ENCODE measurements at places on chromosomes 6 and 20.

DNA sequence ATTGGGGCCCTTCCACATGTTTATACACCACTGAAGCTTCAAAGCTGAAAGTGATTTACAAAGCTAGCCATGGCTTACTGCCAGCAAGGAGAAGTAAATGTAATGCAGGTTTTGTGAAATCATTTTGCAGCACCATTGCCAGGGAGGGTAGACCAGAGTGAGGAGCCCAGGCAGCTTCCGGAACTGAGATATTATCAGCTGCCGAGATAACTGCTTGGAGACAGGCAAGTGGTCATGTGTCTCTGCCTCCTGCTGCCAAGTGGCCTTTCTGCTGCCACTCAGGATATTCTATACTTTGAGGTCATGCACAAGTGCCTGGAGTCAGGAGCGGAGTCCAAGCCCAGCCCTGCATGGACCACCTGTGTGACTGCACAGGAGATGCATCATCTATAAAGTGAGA, 160.2 kb downstream of the SYNDIG1 start:
- DNase-seq, result no peak

DNA sequence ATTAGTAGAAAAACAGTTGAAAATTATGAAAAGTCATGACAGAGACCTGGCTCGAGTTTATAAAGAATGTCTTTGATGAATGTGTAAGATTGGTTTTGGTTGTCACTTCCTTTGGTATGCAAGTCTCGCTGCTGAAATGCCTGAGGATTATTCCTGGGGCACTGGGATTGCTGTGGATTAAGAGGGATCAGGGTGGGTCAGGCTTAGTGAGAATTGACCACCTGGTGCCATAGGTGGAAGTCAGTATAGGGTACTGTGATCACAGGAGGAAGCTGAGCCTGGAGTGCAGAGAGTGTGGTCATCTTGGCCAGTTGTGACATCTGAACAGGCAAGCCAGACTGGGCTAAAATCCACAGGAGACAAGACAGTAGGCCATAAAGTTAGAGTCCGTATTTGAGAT, 34.9 kb downstream of the CEP43 start:
- DNase-seq, result no peak

GRCh38 chr6:118725944-118726343, 74.6 kb upstream of the CEP85L start:
- DNase-seq, result peak; percentile 44

GRCh38 chr6:29925321-29925720, 17.0 kb upstream of the HLA-A start:
- DNase-seq, result no peak

DNA sequence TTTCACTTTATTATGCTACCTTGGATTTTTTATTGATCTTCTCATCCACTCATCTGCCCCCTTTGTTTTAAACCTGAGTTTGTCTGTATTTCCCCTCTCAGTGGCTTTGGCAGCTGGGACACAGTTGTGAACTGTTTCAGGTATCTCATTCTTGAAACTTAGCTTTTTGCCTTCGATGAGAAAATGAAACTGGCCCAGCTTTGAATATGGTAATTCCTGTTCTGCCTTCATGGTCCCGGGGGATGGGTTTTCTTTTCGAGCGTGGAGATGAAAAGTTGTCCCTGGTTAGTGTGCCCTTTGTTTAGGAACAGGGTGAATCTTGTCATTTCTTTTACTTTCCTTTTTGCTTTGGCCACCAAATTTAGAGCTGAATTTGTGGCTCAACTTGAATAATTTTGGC, 25.6 kb downstream of the DHX35 start:
- DNase-seq, result no peak

GRCh38 chr6:15474196-15474595, 188.6 kb downstream of the DTNBP1 start:
- no peak for DNase-seq

GRCh38 chr20:22217712-22218352, 366.5 kb downstream of the FOXA2 start:
- DNase-seq, result no peak

GRCh38 chr6:49556429-49556837, 6.0 kb downstream of the C6orf141 start:
- DNase-seq, result no peak

- DNase-seq, result no peak
Measured at GRCh38 chr6:25336996-25337395, 57.8 kb downstream of the CARMIL1 start.

- DNase-seq, result no peak
Measured at GRCh38 chr6:125153391-125154117, at the start of gene TPD52L1. Gene TPD52L1 (plus strand): TSS chr6:125153773. CDS start chr6:125153952, 179 bp downstream.

DNA sequence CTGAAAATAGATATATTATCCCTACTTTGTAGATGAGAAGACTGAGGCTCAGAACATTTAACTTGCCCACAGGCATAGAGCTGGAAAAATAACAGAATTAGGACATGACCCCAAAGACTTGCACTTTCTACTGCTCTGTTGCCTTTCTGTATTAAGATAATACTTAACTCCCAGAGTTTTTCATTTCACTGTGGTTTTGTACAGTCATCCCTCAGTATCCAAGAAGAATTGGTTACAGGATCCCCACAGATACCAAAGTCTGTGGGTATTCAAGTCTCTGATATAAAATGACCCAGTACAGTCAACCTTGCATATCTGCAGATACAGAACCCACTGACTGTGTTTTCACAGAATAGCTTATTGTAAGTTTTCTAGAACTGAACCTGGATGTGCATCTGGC, 16.8 kb downstream of the MRS2 start:
- no peak for DNase-seq

DNA sequence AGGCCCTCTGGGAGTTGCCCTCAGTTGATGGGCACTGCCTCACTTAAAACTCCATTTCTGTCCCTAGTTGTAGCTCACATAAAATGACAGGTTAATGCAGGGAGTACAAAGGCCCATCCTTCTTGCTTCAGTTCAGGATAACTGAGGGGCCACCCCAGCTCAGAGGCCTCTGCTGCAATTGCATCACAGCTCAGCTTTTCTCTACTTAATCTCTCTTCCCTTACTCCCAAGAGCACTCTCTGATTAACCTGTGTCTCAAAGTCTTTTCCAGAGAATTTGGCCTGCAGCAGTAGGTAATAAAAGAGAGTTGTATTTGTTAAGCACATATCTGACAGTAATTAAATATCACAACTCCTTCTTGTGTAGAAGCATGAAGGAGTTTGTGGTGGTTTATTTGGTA, 40.9 kb upstream of the FLRT3 start:
- DNase-seq, result no peak

DNA sequence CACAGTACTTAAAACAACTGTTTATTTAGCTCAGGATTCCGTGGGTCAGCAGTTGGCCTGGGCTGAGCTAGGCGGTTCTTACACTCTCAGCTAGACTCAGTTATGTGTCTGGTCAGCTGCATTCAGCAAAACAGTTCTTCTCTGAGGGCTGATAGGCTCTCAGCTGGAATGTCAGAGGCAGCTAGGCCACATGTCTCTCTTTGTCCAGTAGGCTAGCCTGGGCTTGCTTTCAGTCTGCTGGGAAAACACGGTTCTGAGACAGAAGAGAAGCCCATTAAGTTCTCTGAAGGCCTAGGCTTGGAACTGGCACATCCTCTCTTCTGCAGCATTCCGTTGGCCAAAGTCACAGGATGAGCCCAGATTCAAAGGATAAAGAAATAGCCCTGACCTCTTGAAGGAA, 65.6 kb downstream of the TULP4 start:
- DNase-seq, result no peak

GRCh38 chr20:40786336-40786735, 97.3 kb upstream of the MAFB start:
- no peak for DNase-seq

GRCh38 chr6:35084511-35085203, 56.5 kb downstream of the TCP11 start:
- no peak for DNase-seq

GRCh38 chr20:7497985-7498384, 442.3 kb downstream of the HAO1 start:
- no peak for DNase-seq

DNA sequence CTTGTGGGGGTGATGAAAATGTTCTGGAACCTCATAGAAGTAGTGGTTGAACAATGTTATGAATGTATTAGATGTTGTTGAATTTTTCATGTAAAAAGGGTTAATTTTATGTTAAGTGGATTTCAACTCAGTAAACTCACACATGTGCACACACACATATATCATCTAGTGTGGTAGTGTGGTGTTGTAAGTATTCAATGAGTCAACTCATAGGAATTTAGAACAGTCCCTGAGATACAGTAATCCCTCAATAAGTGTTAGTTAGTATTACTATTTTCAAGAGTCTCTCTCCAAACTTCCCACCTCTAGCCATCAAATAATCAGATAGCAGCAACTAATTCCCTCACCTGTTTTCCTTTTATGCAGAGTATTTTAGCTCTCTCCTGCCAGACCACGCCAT, 563.1 kb upstream of the JARID2 start:
- no peak for DNase-seq

DNA sequence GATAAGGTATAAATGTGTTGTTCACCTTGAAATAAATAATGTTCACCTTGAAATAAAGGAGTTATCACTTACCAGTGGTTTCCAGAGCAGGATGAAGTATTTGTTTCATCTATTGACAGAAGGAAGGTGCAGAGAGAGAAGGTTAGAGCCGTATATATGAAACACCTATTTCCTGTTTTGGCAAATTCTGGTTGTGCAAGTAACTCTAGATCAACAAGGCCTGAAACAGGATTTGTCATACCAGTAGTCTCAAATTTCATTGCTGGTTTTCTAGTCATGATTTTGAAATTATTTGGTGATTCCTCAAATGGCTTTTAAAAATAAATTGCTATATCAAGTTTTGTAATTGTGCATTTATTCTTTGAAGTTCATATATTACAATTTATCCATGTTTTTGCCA, at the start of gene CRISP3:
Gene CRISP3, minus strand, starts transcription at position 130 of the 400 bp plus-strand sequence. Its CDS starts 21 bp downstream, at position 109.
- DNase-seq, result no peak

- no peak for DNase-seq
Measured at GRCh38 chr6:13212538-13212937, 115.8 kb downstream of the TBC1D7 start.

GRCh38 chr20:17470521-17470920, 60.7 kb downstream of the BFSP1 start:
- no peak for DNase-seq

GRCh38 chr20:57695940-57696339, 13.9 kb downstream of the PMEPA1 start:
- no peak for DNase-seq

DNA sequence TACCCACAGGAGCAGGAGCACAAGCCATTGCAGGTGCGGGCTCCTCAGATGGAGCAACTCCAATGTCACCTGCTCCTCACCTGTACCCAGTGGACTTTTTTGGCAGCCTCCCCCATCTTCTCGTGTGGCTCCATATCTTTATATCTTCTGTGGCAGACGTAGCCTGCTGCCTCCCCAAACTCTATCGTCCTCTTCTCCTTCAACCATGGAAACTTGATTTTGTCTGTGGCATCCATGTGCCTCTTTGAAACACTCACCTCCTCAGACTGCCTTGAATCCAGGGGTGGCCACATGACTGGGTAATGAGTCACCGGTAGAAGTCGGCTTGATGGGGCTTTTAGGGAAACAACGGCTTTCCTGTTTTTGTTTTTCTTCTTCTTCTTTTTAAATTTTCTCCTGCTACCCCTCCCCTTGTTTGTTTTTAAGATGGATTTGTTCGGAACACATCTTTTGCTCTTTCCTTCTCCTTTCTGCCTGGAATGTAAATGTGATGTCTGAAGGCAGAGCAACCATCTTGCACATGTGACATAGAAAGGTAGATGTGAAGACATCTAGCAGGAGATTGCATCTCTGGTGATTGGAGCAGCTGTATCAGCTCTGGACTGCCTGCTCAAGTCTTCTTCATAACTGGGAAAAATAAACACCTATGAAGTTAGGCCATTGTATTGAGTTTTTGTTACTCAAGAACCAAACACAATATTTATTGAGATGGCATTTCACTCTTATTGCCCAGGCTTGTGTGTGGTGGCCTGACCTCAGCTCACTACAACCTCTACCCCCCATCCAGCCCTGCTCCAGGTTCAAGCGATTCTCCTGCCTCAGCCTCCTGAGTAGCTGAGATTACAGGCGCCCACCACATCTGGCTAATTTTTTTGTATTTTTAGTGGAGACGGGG, 69.9 kb upstream of the DDR1 start:
- DNase-seq, result no peak

DNA sequence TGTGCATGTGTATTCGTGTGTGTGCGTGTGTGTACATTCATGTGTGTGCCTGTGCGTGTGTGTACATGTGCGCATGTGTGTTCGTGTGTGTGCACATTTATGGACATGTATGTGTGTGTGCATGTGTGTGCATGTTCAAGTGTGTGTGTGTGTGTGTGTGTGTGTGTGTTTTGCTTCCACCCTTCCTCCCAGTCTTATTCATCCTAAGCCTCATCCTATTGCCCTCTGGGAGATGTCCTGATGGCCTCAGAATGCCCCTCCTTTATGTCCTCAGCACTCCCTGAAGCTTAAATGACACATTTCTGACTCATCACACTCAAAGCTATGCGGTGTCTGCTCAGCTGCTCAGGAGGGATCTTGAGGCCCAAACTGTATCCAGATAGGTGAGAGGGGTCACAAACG, 76.6 kb upstream of the CCDC167 start:
- no peak for DNase-seq

- DNase-seq, result no peak
Measured at GRCh38 chr6:123417535-123417934, 219.2 kb downstream of the TRDN start.

- DNase-seq, result no peak
Measured at GRCh38 chr20:4154958-4155411, 139.6 kb upstream of the RNF24 start.

- DNase-seq, result no peak
Measured at GRCh38 chr20:9015984-9016324, 52.9 kb upstream of the PLCB4 start.

DNA sequence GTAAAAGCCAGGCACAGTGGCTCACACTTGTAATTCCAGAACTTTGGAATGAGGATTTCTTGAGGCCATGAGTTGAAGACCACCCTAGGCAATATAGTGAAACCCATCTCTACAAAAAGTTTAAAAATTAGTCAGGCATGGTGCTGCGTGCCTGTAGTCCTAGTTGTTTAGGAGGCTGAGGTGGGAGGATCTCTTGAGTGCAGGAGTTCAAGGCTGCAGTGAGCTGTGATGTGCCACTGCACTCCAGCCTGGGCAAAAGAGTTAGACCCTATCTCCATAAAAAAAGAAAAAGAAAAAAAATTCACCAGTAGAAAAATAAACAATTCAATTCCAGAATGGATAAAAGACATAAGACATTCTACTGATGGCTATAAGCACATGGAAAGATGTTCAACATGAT, 104.9 kb upstream of the LGSN start:
- DNase-seq, result no peak
